ENCODE measurements at places on chromosomes 2 and 18. TPM values are rescaled to one million over a fixed set of nuclear protein-coding genes. Genes with fewer than 3 reads are reported as not detected.

Gene CCDC178
- 0.36 TPM for total RNA-seq

Gene SERPINB12
- 0.60 TPM for total RNA-seq

Gene LPIN1
- total RNA-seq = 33.6 TPM

Gene SYT4
- total RNA-seq = not detected

Gene UCN
- 0.56 TPM for total RNA-seq

Gene PSD4
- total RNA-seq = 38.6 TPM

Gene SMYD1
- not detected for total RNA-seq

Gene CNRIP1
- total RNA-seq = 1.6 TPM

GRCh38 chr18:11502368-11502767 is 107.0 kb upstream of the SLC35G4 start:
- no peak for ATAC-seq

DNA sequence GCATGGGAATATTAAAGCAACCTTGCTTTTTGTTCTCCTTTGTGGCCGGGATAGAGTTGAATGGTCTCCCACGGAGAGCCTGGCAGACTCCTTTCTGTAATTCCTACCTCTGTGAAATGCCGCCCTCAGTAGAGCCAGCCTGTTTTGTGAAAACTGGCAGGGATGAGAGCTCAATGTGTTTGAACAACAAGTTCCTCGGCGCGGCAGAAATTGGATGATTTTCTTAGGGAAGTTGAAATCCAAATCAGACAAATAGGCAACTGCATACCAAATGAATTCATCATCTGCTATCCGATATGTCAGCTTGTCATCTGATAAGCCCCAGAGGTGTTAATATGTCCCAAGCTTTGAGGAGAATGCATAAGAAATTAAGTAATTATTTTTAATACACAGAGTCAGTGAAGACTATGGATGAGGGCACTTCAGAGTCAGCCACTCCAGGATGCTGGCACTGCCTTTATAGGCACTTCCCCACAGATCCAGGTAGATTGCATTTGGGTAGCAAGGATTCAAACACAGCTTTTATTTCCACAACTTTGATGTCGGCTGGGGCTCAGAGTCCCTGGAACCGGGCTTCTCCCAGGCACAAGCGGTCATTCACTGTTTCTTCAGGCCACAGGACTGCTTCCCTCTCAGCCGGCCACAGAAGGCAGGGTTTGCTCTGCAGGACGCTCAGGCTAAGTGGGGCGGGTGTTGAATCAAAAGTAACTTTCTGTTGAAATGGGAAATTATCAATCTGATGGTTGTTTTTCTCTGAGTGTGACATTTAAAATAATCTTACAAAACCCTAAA is 82.8 kb upstream of the REV1 start:
- no peak for ATAC-seq

DNA sequence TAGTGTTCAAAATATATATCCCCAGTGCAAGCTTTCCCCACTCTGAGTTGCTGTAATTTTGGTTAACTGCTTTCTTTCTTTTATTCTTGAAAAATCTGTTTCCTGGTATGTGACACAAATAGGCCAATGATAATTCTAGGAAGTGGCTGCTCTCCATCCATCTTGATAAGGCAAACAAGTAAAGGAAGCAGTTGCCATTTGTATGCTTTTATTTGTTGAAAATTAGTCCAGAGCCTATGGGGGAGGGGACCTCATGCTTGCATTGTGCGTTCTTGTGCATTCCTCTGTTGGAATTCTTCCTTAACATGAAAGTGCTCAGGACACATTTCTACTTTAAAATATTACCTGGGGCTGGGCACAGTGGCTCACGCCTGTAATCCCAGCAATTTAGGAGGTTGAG is 111.2 kb upstream of the FSHR start:
- ATAC-seq = no peak

DNA sequence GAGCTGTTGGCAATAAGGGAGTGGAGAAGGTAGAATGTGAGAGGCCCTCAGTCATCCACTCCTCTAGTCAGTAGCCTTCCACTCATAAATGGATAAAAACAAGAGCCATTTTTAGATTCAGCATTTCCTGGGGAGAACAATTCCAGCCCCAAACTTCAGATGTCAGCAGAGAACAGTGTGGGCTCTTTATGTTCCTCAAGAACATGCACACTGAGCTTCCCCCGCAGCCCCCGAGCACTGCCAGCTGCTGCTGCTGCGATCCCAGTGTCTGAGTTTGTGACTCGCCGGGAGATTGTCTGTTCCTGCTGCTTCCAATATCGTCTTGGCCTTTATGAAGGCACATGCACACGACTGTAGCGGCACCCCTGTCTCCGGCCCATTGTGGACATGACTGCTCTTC is 143.7 kb upstream of the CTNNA2 start:
- ATAC-seq = no peak

DNA sequence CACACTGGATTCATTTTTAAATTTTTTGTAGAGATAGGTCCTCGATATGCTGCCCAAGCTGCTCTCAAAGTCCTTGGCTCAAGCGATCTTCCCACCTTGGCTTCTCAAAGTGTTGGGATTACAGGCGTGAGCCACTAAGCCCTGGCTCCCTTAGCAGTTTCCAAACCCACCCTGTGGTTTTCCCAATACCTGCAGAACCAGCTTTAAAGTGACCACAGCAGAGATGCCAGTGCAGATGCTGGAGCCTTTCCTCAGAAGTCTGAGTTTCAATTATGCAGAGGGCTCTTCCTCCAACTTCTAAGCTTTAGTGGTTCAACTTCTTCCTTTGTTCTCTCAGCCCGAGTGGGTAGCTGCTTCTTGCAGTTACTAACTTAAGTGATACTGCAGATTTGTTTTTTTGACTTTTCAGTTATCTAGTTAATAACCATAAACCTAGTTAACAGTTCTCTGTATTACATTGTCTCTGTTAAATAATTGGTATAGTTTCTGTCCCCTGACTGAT is 8.1 kb upstream of the HAAO start:
- no peak for ATAC-seq

Measured in esophagus mucosa (tissue), 1 donor.